ENCODE measurements at places on chromosomes 2 and 18.

- DNase-seq: no peak
Observed at GRCh38 chr18:23302851-23303527, 150.1 kb upstream of the RIOK3 start.

DNA sequence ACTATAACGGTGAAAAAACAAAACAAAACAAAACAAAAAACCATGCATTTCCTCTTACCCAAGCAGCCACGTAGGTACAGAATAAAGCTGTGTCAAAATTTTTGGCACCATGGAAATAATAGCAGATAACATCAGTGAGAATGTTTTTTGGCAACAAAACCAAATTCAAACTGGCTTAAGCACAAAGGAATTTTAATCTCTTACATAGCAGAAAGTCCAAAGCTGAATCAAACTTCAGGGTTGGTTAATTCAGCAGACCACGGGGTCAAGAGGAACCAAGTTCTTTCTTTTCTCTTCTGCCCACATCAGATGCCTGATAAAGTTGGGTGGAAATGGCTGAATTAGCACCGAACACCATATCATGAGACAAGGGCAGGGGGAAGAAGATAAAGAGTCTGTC lies 129.5 kb downstream of the PAX3 start:
- DNase-seq: no peak

GRCh38 chr2:107160640-107161239 lies 274.8 kb upstream of the ST6GAL2 start:
- no peak for DNase-seq

- no peak for DNase-seq
Observed at GRCh38 chr2:98946855-98947254, 10.8 kb upstream of the CRACDL start.

DNA sequence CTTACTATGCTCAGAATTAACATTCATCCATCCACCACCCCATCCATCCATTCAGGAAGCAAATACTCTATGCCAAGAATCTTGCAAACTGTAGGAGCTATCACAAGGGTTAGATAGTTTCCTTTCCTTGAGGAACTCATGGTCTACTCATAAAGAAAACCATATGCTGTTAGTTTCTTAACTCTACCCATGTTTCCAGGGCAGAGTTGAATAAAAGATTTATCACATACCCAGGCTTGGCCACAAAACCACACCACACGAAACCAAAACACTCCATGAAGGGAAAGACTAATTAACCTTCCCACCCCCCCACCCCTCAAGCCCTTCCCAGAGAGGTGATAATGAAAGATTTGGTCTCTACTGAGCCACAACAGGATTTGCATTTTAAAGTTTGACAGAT lies 23.7 kb upstream of the MSGN1 start:
- DNase-seq: no peak

DNA sequence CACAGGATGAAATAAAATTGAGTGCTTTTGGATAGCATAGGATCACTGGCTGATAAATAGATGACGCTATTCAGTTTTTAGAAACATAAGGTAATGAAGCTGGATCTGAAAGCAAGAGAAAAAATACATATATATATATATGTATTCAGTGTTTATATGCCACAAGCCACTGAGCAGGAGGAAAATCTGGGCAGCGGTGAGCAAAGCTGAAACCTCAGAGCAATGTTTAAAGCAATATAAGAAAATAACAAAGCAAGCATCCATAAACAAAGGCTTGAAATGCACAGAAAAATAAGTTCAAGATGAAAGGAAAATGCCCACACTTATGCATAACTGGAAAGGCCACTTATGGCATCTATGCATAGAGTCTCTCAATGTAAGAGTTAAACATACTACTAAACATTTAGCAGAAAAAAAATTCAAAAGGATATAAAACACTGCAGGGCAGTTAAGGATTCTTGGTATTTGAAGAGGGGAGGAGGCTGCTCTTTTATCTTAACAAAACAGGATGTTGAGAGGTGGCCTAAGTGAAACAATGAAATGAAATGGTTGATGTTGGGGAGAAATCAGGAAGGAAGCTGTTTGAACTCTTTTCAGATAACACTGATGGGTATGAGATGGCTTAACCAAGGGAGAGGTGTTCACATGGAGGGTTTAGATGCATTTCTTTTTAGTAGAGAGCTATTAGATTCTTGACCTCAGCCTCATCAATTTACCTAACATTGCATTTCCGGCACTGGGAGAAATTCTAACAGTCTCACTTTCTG lies 129.1 kb downstream of the ARHGAP15 start:
- no peak for DNase-seq

GRCh38 chr2:223563462-223563861 lies 38.7 kb downstream of the SCG2 start:
- peak; percentile 64 for DNase-seq

- no peak for DNase-seq
Observed at GRCh38 chr2:131004446-131005209, 88.6 kb downstream of the FAM168B start.

DNA sequence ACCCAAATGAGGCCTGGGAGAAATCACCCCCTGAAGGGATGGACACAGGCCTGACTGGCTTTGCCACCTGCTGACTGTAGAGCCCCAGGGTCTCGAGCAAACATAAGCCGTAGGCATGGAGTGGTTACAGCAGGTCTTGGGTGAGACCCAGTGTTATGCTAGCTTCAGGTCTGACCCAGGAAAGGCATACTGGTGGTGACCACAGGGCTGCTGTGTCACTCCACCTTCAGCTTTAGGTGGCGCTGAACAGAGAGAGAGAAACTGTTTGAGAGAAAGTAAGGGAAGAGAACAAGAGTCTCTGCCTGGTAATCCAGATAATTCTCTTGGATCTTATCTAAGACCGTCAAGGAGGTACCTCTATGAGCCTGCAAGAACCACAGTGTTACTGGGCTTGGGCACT lies 1544.2 kb upstream of the TMEFF2 start:
- DNase-seq: no peak

- DNase-seq: no peak
Observed at GRCh38 chr2:175880-176820, 87.7 kb downstream of the SH3YL1 start.

GRCh38 chr2:39660612-39661236 lies 5.0 kb upstream of the TMEM178A start:
- no peak for DNase-seq

- DNase-seq: no peak
Observed at GRCh38 chr2:122041455-122041854, 286.0 kb downstream of the TSN start.

DNA sequence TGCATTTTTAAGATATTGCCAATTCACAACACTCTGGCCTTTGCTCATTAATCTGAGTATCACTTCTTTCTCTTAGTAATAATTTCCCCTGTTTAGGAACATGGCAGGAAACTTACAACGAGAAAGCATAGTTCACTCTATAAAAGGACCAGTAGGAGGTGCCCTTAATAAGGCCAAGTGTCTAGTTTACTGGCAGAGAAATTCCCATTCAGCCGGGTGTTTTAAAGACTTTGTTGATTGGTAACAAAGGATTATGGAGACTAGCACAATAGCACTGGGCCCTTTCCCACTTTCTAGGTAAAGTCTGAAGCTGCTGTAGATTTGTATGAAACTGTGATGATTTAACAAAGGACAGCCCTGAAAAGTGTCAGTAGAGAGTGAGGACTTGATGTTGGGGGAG lies 3.1 kb downstream of the DCC start:
- no peak for DNase-seq

DNA sequence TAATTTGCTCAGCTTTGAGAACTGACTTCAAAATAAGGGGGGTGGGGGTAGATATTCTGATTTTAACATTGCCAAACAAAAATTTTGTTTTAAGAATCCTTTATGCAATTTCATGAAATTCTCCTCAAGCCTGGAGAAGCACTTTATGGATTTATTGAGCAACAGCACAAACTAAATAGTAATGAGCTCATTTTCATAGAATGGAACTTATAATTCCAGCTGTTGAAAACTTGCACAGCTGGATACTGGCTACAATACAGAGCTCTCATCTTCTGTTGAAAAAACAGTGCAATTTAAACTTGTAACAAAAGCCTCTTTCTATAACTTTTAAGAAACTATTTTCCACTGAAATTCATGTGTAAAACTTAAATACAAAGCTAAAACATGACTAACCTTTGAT lies 137.6 kb upstream of the FN1 start:
- DNase-seq: no peak

DNA sequence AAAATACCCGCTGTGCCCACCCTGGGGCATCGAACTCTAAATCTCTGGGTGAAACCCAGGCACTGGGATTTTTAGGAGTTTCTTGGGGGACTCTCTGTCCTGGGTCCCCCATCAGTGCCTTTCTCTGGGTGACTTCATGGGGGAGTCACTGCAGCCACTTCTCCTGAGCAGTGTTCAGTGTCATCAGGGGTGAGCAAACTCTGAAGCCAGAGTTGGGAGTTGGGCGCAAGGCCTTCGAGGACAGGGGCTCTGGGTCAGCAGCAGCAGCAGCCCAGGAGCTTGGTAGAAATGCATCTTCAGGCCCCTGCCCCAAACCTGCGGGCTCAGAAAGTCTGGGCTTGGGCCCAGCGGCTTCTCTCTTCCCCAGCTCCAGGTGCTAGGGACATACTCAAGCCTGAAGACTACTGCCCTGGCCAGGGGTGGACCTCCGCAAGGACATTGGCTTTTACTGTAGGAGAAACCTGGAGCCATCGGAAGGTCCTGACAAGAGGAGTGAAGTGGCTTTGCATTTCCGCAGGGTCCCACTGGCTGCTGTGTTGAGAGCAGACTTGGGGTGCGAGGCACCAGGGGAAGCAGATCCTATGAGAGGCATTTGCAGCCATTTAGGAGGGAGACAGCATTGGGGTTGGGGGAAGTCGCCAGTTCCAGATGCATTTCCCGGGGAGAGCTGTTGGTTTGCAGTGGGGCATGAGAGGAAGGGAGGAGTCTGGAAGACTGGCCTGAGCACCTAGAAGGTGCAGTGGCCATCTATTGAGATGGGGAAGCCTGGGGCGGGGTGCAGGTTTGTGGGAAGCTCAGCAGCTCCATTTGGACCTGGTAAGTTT lies 51.5 kb upstream of the FAHD2A start:
- no peak for DNase-seq

GRCh38 chr2:196565106-196565765 lies 74.3 kb upstream of the CCDC150 start:
- no peak for DNase-seq

GRCh38 chr2:238228700-238229099 lies 11.1 kb downstream of the HES6 start:
- no peak for DNase-seq

GRCh38 chr2:149271575-149271974 lies 58.8 kb upstream of the LYPD6 start:
- DNase-seq: no peak

- no peak for DNase-seq
Observed at GRCh38 chr2:157182204-157182709, 75.2 kb upstream of the GALNT5 start.

DNA sequence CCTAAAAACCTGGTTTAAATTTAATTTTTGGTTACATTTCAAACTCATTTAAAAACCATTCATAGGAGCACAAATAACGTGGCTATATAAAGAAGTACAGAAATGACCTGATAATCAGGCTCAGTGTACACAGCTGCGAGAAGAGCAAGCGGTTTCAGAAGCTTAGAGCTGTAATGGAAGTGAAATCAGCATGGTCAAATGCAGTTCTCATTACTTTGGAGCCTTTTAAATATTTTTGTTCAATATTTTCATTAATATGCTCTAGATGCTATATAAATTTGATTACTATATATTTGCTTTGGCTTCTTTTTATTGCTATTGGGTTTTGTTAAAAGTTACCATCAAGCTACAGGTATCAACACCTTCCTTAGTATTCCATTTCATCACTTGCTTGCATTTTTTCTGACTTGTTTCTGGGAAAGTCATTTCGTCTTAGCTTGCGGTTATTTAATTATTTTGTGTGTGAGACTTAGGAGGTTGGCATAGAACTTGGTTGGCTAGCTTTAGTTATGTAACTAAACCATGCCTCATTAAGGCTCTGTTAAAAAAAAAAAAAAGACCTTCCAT lies 58.7 kb downstream of the AFTPH start:
- no peak for DNase-seq

DNA sequence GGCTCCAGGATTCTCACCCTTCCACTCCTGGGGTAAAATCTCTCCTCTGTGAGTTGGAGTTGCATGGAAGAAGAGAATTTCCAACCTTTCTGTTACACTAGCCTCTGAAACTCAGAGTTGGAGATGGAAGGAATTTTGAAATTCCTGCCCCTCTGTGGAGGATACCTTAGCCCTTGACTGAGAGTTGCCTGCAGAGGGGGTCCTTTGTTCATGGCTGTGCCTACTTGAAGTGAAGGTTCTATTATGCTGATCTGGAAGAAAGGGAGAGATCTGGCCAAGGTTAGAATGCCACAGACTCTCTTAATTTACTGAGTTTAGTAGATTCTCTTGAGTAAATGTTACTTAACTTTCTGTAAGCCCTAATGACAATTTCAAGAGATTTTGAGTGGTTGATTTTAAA lies 626.6 kb upstream of the GYPC start:
- no peak for DNase-seq

DNA sequence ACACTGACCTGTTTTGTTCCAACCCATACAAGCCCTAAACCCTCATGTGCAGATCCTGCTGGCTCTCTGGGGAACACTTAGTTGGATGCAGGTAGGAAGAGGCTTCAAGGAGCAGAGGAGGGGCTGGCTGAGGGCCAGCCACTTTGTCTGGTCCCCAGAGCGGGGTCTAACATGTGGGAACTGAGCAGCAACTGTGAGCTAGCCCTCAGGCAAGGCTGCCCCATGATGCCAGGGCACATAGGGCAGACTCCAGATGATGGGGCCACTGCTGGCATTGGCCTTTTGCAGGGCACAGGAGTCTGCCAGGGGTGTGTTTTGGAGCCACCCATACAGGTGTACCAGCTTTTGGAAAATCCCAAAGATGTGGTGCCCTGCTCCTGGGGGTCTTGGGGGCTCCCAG lies 67.7 kb downstream of the HPCAL1 start:
- no peak for DNase-seq

DNA sequence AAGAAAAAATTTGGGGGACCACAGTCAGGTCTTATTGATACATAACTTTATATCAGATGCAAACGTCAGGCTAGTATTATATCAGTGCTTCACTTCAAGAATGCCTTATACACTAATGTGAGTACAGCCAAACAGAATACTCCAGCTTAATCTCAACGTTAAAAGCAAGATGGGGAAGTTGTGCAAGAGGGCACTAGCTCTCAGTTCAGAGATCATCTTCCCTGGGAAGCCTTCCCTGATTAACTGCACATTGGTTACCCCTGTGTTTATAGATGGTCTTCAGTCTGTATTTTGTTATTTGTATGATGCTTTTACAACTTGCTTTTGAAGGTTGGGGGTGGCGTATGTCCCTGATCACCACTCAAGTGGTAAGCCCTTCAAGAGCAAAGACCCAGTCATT lies 11.4 kb downstream of the EPAS1 start:
- no peak for DNase-seq
